IPS DF 6.9 (cell line): ENCODE measurements at places on chromosomes 12 and 14.

DNA sequence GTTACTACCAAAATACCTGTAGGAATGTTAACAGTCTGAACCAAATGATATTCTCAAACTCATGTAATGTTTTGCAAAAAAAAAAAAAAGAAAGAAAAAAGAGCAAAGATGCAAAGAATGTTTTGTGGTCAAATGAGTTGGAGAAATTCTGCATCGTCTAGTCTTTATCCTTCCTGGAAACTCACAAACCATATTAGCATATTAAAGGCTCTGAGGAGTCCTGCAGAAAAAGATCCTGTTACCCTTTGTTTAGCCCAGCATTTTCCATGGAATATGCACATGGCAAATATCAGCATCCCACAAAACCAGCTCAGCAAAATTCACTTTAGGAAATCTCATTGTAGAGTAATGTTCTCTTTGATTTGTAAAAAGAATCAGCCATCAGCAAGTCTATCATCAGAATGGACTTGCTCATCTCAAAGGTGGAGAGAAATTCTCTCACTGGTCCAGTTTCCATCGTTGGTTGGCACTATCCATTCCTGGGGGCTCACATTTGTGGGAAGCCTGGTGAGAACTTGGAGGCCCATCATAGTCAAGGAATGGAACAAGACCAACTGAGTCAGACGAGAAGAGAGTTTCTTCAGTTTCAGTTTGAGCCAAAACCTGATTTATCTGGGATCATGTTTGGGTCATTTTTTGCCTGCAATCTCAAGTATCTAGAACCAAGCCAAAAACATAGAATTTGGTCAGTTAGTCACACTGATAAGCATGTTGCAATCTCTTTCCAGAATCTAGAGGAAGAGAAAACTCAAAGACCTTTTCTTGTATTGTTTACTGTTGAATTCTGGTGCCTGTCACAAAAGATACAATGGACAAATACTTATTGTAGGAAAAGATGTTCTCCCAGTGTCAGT is 129.8 kb downstream of the TBX5 start:
- peak overlapping the region; percentile 99 for H3K27ac ChIP-seq
- no peak overlapping the region for H3K4me3 ChIP-seq
- H3K27me3 ChIP-seq: no peaks in the 10 kb centered on the region
- peaks cover 6% of the 10 kb centered on the region; the same call in 1 of the 2 replicates for H3K4me1 ChIP-seq
- peak; percentile 60 for DNase-seq

DNA sequence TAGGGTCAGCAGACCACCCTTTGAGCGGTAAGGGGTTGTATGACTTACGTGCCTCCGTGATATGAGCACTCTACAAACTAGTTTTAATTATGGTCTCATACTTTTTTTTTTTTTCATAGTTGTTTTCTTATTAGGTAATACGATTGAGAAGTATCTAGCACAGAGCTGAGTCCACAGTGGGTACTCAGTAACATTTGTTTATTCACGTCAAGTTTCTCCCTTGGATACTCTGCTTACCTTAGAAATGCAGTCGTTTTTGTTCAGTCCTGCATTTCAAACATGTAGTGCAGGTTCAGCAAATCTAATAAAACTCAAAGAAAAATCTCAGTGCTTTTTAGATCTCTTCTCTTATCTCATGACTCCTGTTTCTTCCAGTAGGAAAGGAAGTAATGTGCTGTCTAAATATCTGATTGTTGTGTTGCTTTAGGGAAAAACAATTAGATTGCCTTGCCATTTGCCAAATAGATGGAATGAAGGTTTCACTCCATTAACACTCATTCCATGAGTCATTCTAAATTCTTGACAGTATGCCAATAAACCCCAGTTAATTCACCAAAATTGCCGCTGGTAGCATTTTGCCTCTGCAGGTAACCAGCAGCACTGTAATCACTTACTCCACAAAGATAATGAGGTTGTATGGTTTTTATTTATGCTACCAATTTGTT is 118.9 kb downstream of the PTCSC3 start:
- no peaks in the 10 kb centered on the region for H3K36me3 ChIP-seq
- H3K27me3 ChIP-seq: no peaks in the 10 kb centered on the region
- no peaks in the 10 kb centered on the region for H3K4me1 ChIP-seq
- H3K27ac ChIP-seq: no peak overlapping the region

GRCh38 chr14:102220031-102220430 is 80.3 kb downstream of the WDR20 start:
- no peak overlapping the region; the same call in 1 of the 2 replicates for H3K4me3 ChIP-seq
- peaks cover 3% of the 10 kb centered on the region; the same call in 1 of the 2 replicates for H3K36me3 ChIP-seq
- DNase-seq: no peak
- H3K27me3 ChIP-seq: no peaks in the 10 kb centered on the region
- H3K27ac ChIP-seq: no peak overlapping the region

DNA sequence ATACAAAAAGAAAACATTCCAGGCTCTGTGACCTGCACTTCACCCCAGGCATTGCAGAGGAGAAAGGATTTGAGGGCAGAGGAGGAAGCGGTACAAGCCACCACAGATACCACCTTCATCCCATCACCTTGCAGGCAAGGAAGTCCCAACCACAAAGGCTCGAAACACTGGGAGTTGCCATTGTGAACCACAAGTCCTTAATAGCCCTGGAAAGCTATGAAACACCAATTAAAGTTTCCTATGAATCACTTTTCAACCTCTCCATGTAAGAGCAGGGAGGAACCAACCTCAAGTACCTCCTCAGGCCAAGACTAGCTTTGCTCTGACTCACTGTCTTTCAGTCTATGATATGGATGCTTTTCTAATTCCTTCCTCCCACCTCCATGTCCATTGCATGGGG is 27.0 kb downstream of the MAP3K9 start:
- H3K4me3 ChIP-seq: no peak overlapping the region
- DNase-seq: no peak
- H3K36me3 ChIP-seq: no peaks in the 10 kb centered on the region
- no peak overlapping the region for H3K27ac ChIP-seq
- no peaks in the 10 kb centered on the region for H3K27me3 ChIP-seq

GRCh38 chr14:79749065-79749464 is 462.2 kb downstream of the DIO2 start:
- H3K36me3 ChIP-seq: no peaks in the 10 kb centered on the region
- H3K4me1 ChIP-seq: no peaks in the 10 kb centered on the region
- no peak for DNase-seq
- no peak overlapping the region for H3K4me3 ChIP-seq

DNA sequence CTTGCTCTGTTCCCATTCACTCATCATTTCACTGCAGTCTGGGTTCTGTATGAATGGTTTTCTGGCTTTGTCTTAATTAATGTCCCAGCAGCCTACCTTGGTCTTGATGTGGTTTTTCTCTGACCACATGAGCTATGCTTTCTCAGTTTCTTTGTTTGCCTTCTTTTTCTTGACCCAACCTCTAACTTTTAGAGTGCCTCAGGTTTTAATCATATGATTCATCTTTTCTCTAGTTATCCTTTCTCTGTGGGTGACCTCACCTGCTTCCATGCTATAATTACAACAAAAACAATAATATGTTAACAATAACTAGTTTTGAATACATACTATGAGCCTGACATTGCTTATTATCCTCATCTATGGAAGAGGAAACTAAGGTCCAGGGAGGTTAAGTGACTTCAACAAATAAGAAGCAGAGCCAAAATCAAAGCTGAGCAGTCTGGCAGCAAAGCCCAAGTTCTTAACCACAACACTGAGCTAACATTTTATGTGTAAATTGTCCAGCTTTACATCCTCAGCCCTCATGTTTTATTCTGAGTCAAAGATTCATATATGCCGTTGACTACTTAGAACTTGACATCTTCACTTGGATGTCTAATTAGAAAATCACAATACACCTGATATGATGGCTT is 4.7 kb upstream of the EPYC start:
- H3K4me1 ChIP-seq: no peaks in the 10 kb centered on the region
- no peaks in the 10 kb centered on the region for H3K36me3 ChIP-seq
- no peaks in the 10 kb centered on the region for H3K27me3 ChIP-seq

- H3K27ac ChIP-seq: no peak overlapping the region
- no peaks in the 10 kb centered on the region for H3K36me3 ChIP-seq
- no peaks in the 10 kb centered on the region for H3K27me3 ChIP-seq
- no peaks in the 10 kb centered on the region for H3K4me1 ChIP-seq
- H3K4me3 ChIP-seq: no peak overlapping the region
- DNase-seq: no peak
Measured at GRCh38 chr12:91205811-91206210, 23.2 kb upstream of the DCN start.

GRCh38 chr12:12008232-12008850 is 62.4 kb upstream of the BCL2L14 start:
- H3K4me1 ChIP-seq: peaks cover 9% of the 10 kb centered on the region
- H3K36me3 ChIP-seq: no peaks in the 10 kb centered on the region
- H3K4me3 ChIP-seq: no peak overlapping the region
- no peak overlapping the region for H3K27ac ChIP-seq
- H3K27me3 ChIP-seq: no peaks in the 10 kb centered on the region

- no peaks in the 10 kb centered on the region for H3K4me1 ChIP-seq
- no peaks in the 10 kb centered on the region for H3K36me3 ChIP-seq
- no peak overlapping the region for H3K4me3 ChIP-seq
- no peak overlapping the region for H3K27ac ChIP-seq
- no peaks in the 10 kb centered on the region for H3K27me3 ChIP-seq
Measured at GRCh38 chr14:36056845-36057244, 119.7 kb downstream of the PTCSC3 start.

GRCh38 chr14:71891185-71891584 is 41.0 kb upstream of the RGS6 start:
- no peaks in the 10 kb centered on the region for H3K36me3 ChIP-seq
- DNase-seq: no peak
- no peak overlapping the region for H3K27ac ChIP-seq
- H3K4me3 ChIP-seq: no peak overlapping the region
- H3K4me1 ChIP-seq: peaks cover 3% of the 10 kb centered on the region; the same call in 1 of the 2 replicates

DNA sequence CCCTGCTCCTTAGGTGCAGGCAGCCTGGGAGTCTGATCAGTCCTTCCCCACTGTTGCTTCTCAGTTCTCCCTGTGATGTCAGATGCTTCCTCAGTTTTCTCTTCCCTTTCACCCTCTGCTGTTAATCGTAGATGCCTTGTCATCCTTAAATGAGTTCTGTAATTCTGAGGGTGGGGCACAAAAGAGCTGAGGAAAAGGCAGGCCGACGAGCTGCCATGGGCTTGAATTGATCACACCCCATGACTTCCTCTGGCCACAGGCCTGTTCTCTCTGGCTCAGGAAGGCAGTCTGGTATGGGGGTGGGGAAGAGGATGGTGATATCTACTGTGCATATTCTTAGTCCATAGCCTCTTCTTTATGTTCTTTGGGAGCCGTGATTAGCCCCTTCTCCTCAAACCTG is 5.2 kb upstream of the AP1G2 start:
- no peaks in the 10 kb centered on the region for H3K36me3 ChIP-seq
- no peak for DNase-seq
- H3K27me3 ChIP-seq: peaks cover 8% of the 10 kb centered on the region
- peaks cover 6% of the 10 kb centered on the region for H3K4me1 ChIP-seq
- no peak overlapping the region for H3K27ac ChIP-seq

GRCh38 chr14:96160913-96161310 is 43.7 kb upstream of the BDKRB2 start:
- no peak overlapping the region for H3K27ac ChIP-seq
- no peaks in the 10 kb centered on the region for H3K36me3 ChIP-seq
- H3K4me3 ChIP-seq: no peak overlapping the region
- no peaks in the 10 kb centered on the region for H3K27me3 ChIP-seq

GRCh38 chr12:10615532-10615931 is 2.1 kb upstream of the MAGOHB start:
- DNase-seq: no peak
- H3K4me3 ChIP-seq: no peak overlapping the region
- H3K27ac ChIP-seq: no peak overlapping the region

DNA sequence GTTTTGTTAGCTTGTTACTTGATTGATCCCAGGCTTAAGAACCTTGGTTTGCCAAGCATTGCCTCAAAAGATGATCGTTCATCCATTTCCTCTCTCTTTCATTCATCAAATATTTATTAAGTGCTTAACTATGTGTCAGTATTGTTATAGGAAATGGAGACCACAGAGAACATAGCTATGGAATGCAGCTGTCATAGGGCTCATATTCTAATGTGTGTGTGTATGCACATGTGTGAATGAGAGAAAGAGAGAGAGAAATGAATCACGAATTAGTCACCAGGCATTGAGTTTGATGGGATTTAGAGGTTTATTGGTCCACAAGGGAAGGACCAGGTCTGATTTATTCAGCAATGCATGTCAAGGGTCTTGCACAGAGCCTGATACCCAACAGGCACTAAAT is 71.0 kb upstream of the FBXO21 start:
- no peak overlapping the region for H3K27ac ChIP-seq
- H3K27me3 ChIP-seq: no peaks in the 10 kb centered on the region
- no peak for DNase-seq
- H3K4me3 ChIP-seq: no peak overlapping the region

GRCh38 chr12:3114671-3115070 is 37.5 kb downstream of the TSPAN9 start:
- H3K36me3 ChIP-seq: no peaks in the 10 kb centered on the region
- no peaks in the 10 kb centered on the region for H3K27me3 ChIP-seq
- H3K4me1 ChIP-seq: no peaks in the 10 kb centered on the region
- no peak overlapping the region for H3K4me3 ChIP-seq
- no peak overlapping the region for H3K27ac ChIP-seq

DNA sequence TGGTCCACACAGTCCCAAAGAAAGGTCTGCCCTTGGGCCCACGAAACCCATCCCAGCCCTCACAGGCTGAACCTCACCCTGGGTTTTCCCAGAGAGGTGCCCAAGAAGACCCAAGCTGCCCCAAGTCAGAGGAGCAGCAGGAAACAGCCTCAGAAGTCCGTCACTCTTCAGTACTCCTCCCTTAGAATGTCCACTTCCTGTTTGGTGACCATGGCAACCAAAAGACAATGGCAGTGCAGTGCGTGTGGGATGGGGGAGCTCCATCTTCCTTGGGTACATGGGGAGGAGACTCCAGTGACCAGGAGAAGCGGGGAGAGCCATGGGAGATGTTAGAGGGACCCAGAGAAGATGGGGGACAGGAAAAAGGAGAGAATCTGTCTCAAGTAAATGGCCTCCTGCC is 11.3 kb downstream of the SELPLG start:
- no peaks in the 10 kb centered on the region for H3K27me3 ChIP-seq
- no peaks in the 10 kb centered on the region for H3K36me3 ChIP-seq
- H3K4me1 ChIP-seq: peaks cover 3% of the 10 kb centered on the region
- no peak for DNase-seq
- no peak overlapping the region for H3K4me3 ChIP-seq

DNA sequence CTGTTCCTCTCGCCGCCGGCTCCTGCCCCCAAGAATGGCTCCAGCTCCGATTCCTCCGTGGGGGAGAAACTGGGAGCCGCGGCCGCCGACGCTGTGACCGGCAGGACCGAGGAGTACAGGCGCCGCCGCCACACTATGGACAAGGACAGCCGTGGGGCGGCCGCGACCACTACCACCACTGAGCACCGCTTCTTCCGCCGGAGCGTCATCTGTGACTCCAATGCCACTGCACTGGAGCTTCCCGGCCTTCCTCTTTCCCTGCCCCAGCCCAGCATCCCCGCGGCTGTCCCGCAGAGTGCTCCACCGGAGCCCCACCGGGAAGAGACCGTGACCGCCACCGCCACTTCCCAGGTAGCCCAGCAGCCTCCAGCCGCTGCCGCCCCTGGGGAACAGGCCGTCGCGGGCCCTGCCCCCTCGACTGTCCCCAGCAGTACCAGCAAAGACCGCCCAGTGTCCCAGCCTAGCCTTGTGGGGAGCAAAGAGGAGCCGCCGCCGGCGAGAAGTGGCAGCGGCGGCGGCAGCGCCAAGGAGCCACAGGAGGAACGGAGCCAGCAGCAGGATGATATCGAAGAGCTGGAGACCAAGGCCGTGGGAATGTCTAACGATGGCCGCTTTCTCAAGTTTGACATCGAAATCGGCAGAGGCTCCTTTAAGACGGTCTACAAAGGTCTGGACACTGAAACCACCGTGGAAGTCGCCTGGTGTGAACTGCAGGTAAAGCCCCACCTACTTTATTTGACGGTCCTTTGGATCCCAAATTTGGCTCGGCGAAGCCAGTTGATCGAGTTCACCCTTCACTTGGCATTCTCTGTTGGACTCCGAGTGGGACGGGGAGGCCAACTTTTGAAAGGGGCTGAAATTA is 1.5 kb downstream of the WNK1 start:
- H3K27ac ChIP-seq: no peak overlapping the region
- no peaks in the 10 kb centered on the region; the same call in 1 of the 2 replicates for H3K4me1 ChIP-seq
- no peak for DNase-seq
- no peaks in the 10 kb centered on the region for H3K27me3 ChIP-seq
- no peaks in the 10 kb centered on the region for H3K36me3 ChIP-seq
- H3K4me3 ChIP-seq: peak overlapping the region; percentile 86
